Brain pericyte (primary cell): ENCODE measurements at places on chromosomes 2 and 18.

GRCh38 chr18:37565101-37565976, at the start of gene CELF4:
TSS of gene CELF4 (minus strand) at chr18:37565798.
- no peak for DNase-seq

DNA sequence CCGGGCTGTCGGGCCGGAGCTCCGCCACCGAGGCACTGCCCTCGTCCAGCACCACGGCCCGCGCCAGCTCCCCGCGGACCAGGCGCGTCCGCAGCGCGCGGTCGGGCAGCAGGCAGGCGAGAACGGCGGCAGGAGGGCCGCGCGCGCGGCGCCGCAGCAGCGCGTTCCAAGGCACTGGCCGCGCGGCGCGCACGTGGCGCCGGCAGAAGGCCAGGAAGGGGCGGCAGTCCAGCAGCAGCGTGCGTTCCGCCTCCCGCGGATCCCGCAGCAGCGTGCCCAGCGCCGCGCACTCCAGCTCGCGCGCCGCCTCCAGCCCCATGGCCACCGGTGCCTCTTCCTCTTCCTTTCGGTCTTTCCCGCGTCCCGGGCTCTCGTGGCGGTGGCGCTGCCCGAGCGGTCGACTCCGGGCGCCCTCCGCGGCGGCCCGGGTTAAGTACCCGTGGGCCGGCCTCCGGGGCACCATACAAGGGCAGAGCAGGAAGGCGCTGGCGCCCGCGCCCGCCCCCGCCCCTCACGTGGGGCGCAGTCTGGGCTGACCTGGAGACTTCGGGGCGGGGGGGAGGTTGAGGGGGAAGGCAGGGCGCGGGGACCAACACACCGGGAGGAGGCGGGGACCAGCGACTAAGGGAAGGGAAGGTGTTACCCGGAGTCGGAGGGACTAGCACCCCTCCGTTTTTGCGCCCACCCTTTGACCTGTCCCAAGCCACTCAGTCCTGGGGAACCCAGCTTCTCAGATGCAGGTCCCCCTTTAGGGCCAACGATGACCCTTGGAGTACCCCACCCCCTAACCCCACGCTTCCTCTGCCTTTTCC, at the start of gene DUSP2:
TSS of gene DUSP2 (minus strand) at position 405 of the 812 bp plus-strand sequence. CDS start at position 319, 86 bp downstream.
- DNase-seq: no peak

DNA sequence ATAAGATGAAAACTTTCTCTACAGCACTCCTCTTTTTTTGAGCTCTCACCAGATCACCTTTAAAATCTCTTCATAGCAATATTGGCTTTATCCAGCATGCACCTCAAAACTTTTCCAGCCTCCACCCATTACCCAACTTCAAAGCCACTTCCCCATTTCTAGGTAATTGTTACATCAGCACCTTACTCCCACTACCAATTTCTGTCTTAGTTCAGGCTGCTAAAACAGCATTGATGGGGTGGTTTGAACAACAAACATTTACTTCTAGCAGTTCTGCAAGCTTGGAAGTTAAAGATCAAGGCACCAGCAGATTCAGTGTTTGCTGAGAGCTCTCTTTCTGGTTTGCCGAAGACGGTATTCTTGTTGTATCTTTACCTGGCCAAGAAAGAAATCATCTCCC, 114.0 kb upstream of the SLC39A10 start:
- no peak for DNase-seq

DNA sequence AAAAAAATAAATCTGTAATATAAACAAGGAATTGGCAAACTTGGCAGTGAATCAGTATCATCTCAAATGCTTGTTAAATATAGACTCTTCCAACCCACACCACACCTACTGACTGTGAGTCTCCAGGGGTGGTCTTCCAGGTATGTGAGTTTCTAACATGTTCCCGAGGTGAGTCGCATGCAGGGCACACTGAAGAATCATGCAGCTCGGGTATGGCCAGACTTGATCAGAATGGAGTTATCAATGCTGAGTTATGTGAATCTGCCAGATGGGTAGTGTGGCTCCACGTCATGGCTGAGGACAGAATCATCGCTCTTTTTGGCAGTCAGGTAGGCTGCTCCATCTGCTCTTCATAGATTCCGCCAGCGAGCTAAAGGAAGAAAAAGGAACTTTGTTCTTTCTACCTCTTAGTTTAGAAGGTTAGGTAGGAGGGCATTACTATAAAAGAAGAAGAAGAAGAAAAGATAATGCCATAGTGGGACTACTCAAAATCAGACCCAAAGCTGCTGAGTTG, 1279.7 kb upstream of the ZEB2 start:
- DNase-seq: no peak

- DNase-seq: no peak
Measured at GRCh38 chr2:212595036-212595654, 56.5 kb upstream of the ERBB4 start.
